Renal cortex interstitium (tissue), 15 donors: ENCODE measurements at places on chromosomes 3 and 15.
A peak's percentile ranks its signal among the peaks of the same experiment; 100 is the strongest.

- no peak for DNase-seq
Observed at GRCh38 chr3:150315721-150316120, 92.4 kb upstream of the TSC22D2 start.

DNA sequence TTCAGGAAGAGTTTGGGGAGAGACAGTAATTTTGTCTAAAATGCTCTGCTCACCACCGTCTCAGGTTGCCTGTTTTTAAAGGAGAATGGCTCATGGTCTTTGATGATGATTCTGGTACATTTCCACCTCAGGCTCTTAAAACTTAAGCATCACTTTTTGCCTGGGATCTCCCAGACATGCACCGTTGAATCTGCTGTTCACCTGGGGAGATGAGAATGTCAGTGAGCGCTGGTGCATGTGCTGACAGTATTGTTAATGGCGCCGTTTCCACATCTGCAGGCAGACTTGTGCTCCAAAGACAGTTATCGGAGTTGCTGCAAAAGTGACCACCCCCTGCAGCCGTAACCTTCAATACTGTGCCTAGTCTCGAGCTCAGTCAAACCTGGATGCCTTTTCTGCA, 219.0 kb upstream of the TPM1 start:
- no peak for DNase-seq

GRCh38 chr3:130948929-130949328, 55.0 kb downstream of the ATP2C1 start:
- no peak for DNase-seq

- no peak for DNase-seq
Observed at GRCh38 chr3:113288881-113289280, 77.5 kb downstream of the BOC start.

DNA sequence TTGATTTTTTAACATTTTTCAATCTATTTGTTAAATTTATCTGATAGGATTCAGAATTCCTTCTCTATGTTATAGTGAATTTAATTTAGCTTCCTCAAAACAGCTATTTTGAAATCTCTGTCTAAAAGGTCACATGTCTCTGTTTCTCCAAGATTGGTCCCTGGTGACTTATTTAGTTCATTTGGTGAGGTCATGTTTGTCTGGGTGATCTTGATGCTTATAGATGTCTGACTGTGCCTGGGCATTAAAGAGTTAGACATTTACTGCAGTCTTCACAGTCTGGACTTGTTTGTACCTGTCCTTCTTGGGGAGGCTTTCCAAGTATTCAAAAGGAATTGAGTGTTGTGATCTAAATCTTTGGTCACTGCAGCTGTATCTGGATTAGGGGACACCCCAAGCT, 169.5 kb upstream of the C2CD4B start:
- DNase-seq: no peak

GRCh38 chr15:26572602-26573350, 200.1 kb downstream of the GABRB3 start:
- no peak for DNase-seq

GRCh38 chr15:60777558-60777957, 298.6 kb upstream of the ICE2 start:
- no peak for DNase-seq

- DNase-seq: peak; percentile 75
Observed at GRCh38 chr3:69013253-69014021, at the start of gene EOGT. TSS of gene EOGT (minus strand) at chr3:69013684. CDS start at chr3:69009846, 3,838 bp downstream.

- no peak for DNase-seq
Observed at GRCh38 chr3:105752791-105753415, 115.9 kb downstream of the CBLB start.
